ENCODE measurements at places on chromosomes 12 and 14.

- H3K36me3 ChIP-seq, result no peaks in the 10 kb centered on the region
- no peaks in the 10 kb centered on the region for H3K4me1 ChIP-seq
- no peaks in the 10 kb centered on the region for H3K27me3 ChIP-seq
- no peak overlapping the region for H3K4me3 ChIP-seq
- no peak for DNase-seq
Measured at GRCh38 chr14:34161351-34162082, 210.6 kb upstream of the EGLN3 start.

GRCh38 chr12:132399092-132400010 lies 70.0 kb upstream of the GALNT9 start:
- H3K27ac ChIP-seq, result no peak overlapping the region

DNA sequence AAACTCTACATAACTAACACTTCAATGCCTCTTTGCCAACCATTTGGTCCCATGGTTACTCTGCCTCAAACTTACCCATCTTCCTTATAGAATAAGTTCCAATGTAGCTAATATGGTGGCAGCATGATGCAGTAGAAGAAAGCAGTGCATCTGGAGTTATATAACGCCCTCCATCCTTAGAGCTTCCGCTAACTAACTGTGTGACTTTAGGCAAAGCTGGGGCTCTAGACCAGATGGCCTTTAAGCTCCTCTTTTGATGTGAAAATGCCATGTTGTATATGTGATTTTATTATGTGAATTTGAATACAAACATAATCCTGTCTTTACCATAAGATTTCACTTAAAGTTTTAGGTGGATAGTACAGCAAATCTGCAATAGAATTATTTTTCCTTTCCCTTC lies 6.1 kb downstream of the ABCD2 start:
- no peak overlapping the region for H3K4me3 ChIP-seq
- H3K36me3 ChIP-seq, result no peaks in the 10 kb centered on the region
- no peaks in the 10 kb centered on the region for H3K4me1 ChIP-seq
- no peak overlapping the region for H3K27ac ChIP-seq
- no peak for DNase-seq
- no peaks in the 10 kb centered on the region for H3K27me3 ChIP-seq

GRCh38 chr12:112515868-112516267 lies 97.1 kb downstream of the PTPN11 start:
- H3K4me3 ChIP-seq, result no peak overlapping the region
- no peak for DNase-seq
- no peak overlapping the region for H3K27ac ChIP-seq
- no peaks in the 10 kb centered on the region for H3K4me1 ChIP-seq

GRCh38 chr12:46590991-46591703 lies 218.6 kb upstream of the SLC38A2 start:
- no peak for DNase-seq
- no peak overlapping the region for H3K4me3 ChIP-seq
- H3K36me3 ChIP-seq, result no peaks in the 10 kb centered on the region
- peaks cover 1% of the 10 kb centered on the region for H3K4me1 ChIP-seq
- no peaks in the 10 kb centered on the region for H3K27me3 ChIP-seq
- no peak overlapping the region for H3K27ac ChIP-seq

- no peak for DNase-seq
- no peak overlapping the region for H3K4me3 ChIP-seq
- peaks cover 42% of the 10 kb centered on the region for H3K27me3 ChIP-seq
- H3K4me1 ChIP-seq, result no peaks in the 10 kb centered on the region
Measured at GRCh38 chr12:507391-507796, 47.7 kb downstream of the B4GALNT3 start.

DNA sequence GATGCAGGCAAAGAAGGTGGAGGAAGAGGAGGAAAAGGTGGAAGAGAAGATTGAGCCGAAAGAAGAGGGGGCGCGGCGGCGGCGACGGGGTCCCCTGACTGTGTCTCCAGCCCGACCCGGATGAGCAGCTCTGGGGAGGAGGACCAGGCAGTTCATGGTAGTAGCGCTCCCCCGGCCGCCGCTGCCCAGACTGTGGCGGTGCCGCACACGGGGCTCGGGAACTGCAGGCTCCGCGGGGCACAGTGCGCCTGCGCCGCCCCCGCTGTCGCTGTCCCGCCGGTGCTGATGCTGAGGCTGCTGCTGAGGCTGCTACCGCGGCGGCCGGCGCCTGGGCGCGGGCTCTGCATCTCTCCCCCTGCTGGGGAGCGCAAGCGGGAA lies at the start of gene KCNH5:
Gene KCNH5 (minus strand): TSS at position 225 of the 378 bp plus-strand sequence. CDS start 272 bp downstream, outside the sequence.
- peak; percentile 46 for DNase-seq
- no peak within 1 kb of the TSS for H3K27ac ChIP-seq
- peaks cover 2% of the 10 kb centered on the region for H3K4me1 ChIP-seq
- H3K4me3 ChIP-seq, result peak within 1 kb of the TSS; percentile 48
- H3K36me3 ChIP-seq, result no peaks in the 10 kb centered on the region
- peaks cover 41% of the 10 kb centered on the region for H3K27me3 ChIP-seq

GRCh38 chr14:47186486-47186885 lies 488.9 kb downstream of the MDGA2 start:
- no peak overlapping the region for H3K4me3 ChIP-seq
- DNase-seq, result no peak
- no peaks in the 10 kb centered on the region for H3K27me3 ChIP-seq
- H3K36me3 ChIP-seq, result no peaks in the 10 kb centered on the region
- H3K27ac ChIP-seq, result no peak overlapping the region
- no peaks in the 10 kb centered on the region for H3K4me1 ChIP-seq

GRCh38 chr12:87270919-87271318 lies 758.3 kb downstream of the C12orf50 start:
- no peaks in the 10 kb centered on the region for H3K27me3 ChIP-seq
- H3K4me3 ChIP-seq, result no peak overlapping the region
- peaks cover 2% of the 10 kb centered on the region for H3K4me1 ChIP-seq
- H3K36me3 ChIP-seq, result no peaks in the 10 kb centered on the region
- peak; percentile 68 for DNase-seq

DNA sequence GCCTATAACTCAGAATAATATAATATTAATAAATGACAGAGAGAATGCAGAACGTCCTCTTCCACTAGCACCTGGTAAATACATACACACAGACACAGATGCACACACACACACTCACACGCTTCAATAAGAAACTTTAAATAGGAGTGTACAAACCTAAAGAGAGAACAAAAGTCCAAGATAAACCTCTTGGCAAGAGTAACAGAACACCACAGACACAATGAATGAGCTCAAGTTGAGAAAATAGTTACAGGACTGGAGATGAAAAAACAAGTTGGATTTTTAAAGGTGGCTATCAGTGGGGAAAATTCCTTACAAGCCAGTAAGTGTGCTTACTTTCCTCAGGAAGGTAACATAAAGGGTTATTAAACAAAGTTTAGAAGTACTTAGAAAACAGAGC lies 35.2 kb downstream of the CRY1 start:
- no peak for DNase-seq
- no peaks in the 10 kb centered on the region for H3K36me3 ChIP-seq
- H3K4me3 ChIP-seq, result no peak overlapping the region
- H3K27me3 ChIP-seq, result no peaks in the 10 kb centered on the region

DNA sequence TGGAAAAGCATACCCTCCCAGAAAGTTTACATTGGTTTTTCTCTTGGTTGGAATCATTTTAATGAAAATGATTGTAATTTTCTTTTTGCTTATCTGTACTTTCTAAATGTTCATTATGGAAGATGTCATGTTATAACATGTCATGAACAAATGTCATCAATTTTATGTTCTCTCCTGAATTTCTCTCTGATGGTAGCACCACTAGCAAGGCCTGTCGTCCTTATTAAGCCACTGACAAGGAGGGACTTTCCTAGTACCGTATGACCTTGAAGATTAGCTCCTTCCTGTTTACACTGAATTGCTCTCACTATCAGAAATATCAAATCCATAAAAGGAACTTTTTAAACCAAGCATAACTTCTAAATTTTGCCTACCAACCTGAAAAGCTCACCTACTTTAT lies 99.0 kb downstream of the ESR2 start:
- H3K36me3 ChIP-seq, result no peaks in the 10 kb centered on the region
- H3K4me1 ChIP-seq, result peaks cover 11% of the 10 kb centered on the region
- no peaks in the 10 kb centered on the region for H3K27me3 ChIP-seq
- H3K27ac ChIP-seq, result no peak overlapping the region
- H3K4me3 ChIP-seq, result no peak overlapping the region
- peak; percentile 8 for DNase-seq

- no peaks in the 10 kb centered on the region for H3K4me1 ChIP-seq
- no peaks in the 10 kb centered on the region for H3K27me3 ChIP-seq
- no peak for DNase-seq
- no peaks in the 10 kb centered on the region for H3K36me3 ChIP-seq
Measured at GRCh38 chr14:97705107-97705506, 907.9 kb downstream of the VRK1 start.

- no peak overlapping the region for H3K27ac ChIP-seq
- no peak overlapping the region for H3K4me3 ChIP-seq
- H3K36me3 ChIP-seq, result no peaks in the 10 kb centered on the region
- no peak for DNase-seq
Measured at GRCh38 chr12:76143343-76144244, 59.1 kb upstream of the NAP1L1 start.

- H3K4me3 ChIP-seq, result no peak overlapping the region
- H3K36me3 ChIP-seq, result no peaks in the 10 kb centered on the region
- H3K4me1 ChIP-seq, result no peaks in the 10 kb centered on the region
Measured at GRCh38 chr14:61404637-61405036, 83.3 kb downstream of the PRKCH start.

- no peaks in the 10 kb centered on the region for H3K4me1 ChIP-seq
- H3K27ac ChIP-seq, result no peak overlapping the region
- no peaks in the 10 kb centered on the region for H3K27me3 ChIP-seq
- DNase-seq, result peak; percentile 54
Measured at GRCh38 chr12:22459838-22460490, 84.4 kb downstream of the C2CD5 start.

- peak; percentile 87 for DNase-seq
- no peaks in the 10 kb centered on the region for H3K27me3 ChIP-seq
- H3K27ac ChIP-seq, result peak overlapping the region; percentile 50
- no peaks in the 10 kb centered on the region for H3K36me3 ChIP-seq
- peaks cover 17% of the 10 kb centered on the region for H3K4me1 ChIP-seq
Measured at GRCh38 chr14:75861161-75861621, 120.6 kb downstream of the TGFB3 start.

DNA sequence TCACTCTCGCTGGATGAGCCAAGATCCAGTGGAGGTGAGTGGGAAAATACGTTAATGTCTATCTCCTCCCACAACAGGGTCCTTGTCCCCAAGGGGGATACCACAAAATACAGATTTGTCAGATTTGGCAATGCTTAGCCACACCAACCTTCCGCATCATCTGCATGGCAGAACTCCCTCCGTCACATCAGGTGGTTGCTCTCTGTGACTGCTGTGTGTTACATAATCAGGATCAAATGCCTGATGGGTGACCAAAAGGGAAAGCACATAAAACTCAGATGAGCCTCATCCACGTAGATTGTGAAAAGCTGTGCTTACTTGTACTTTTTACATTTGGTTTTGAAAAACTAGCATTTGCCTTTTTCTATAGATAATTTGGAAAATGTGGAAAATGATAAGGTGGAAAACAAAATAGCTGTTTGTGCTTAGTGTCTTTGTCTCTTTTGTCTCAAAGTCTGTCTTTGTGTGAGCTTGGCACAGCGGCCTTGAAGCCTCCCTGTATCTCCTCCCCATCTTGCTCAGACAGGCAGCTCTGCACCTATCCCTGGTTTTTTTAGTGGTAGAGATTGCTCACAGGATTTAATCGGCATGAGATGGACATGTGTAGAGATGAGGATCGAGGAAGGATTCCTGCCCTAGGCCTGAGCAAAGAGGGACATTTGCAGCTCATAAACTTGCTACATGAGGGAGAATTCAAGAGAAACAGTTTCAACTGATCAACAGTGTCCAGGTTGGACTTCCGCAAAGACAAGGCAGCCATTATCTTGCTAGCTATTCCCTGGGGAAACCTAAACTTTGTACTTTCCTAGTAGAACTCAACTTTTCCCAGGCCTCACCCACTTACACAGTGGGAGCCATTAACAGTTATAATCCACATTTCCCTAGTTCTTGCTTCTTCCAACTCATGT lies 3.6 kb upstream of the FGF6 start:
- no peaks in the 10 kb centered on the region for H3K36me3 ChIP-seq
- H3K4me3 ChIP-seq, result no peak overlapping the region
- no peaks in the 10 kb centered on the region for H3K4me1 ChIP-seq
- DNase-seq, result no peak
- H3K27ac ChIP-seq, result no peak overlapping the region

GRCh38 chr12:59578254-59578653 lies 17.6 kb upstream of the SLC16A7 start:
- H3K36me3 ChIP-seq, result no peaks in the 10 kb centered on the region
- H3K27ac ChIP-seq, result no peak overlapping the region
- H3K4me1 ChIP-seq, result no peaks in the 10 kb centered on the region
- DNase-seq, result no peak

GRCh38 chr12:11773889-11774677 lies 124.6 kb downstream of the ETV6 start:
- no peak for DNase-seq
- H3K27ac ChIP-seq, result no peak overlapping the region
- no peaks in the 10 kb centered on the region for H3K27me3 ChIP-seq
- H3K36me3 ChIP-seq, result peaks cover 9% of the 10 kb centered on the region
- H3K4me1 ChIP-seq, result peaks cover 9% of the 10 kb centered on the region

- no peaks in the 10 kb centered on the region for H3K27me3 ChIP-seq
- DNase-seq, result no peak
- no peak overlapping the region for H3K27ac ChIP-seq
- H3K36me3 ChIP-seq, result no peaks in the 10 kb centered on the region
Measured at GRCh38 chr12:75767957-75768356, 256.5 kb upstream of the KRR1 start.

DNA sequence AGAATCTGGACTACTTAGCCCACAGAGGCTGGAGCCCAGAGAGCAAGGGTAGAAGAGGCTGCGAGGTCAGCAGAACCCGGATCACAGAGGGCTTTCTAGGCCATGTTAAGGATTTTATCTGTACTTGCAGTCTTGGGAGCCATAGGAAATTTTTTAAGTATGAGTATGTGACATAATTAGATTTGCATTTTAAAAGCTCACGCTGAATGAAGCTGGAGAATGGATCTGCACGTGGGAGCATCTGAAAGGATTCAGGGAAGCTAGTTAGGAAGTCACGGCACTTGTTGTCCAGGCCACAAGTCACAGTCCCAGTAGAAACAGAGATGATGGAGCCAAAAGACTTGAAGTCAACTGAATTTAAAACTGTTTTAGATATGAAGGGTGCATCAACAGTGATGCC lies 14.1 kb downstream of the CORO1C start:
- peaks cover 34% of the 10 kb centered on the region for H3K4me1 ChIP-seq
- no peak overlapping the region for H3K27ac ChIP-seq

GRCh38 chr14:99545586-99545985 lies 58.4 kb downstream of the CCDC85C start:
- no peak overlapping the region for H3K27ac ChIP-seq
- no peak overlapping the region for H3K4me3 ChIP-seq
- DNase-seq, result no peak
- no peaks in the 10 kb centered on the region for H3K27me3 ChIP-seq

GRCh38 chr14:36605506-36605857 lies 23.1 kb upstream of the NKX2-8 start:
- no peak overlapping the region for H3K27ac ChIP-seq
- peaks cover 2% of the 10 kb centered on the region for H3K27me3 ChIP-seq
- H3K4me3 ChIP-seq, result no peak overlapping the region
- H3K36me3 ChIP-seq, result no peaks in the 10 kb centered on the region

DNA sequence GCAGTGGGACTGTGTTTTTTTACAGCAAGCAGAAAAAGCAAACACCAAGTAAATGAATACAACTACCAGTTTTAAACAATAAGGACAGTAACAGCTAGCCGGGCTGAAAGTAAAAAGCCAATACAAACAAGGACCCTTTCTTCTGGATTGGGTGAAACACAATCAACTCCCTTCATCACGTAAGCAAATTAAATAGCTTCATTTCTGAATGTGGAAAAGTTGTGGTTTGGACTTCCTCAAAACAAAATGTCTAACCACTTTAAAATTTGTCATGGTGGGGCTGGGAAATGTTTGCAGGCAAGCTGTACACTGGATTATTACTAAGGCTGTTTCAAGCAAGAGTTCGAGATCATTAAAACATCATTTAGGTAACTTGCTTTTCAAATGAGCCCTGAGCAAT lies 47.4 kb downstream of the TCHP start:
- no peak overlapping the region for H3K4me3 ChIP-seq
- DNase-seq, result peak; percentile 84
- H3K27me3 ChIP-seq, result no peaks in the 10 kb centered on the region
- H3K27ac ChIP-seq, result peak overlapping the region; percentile 79
- H3K4me1 ChIP-seq, result peaks cover 51% of the 10 kb centered on the region

Data from IMR-90 (cell line).